ENCODE measurements at places on chromosomes 1 and 21.

DNA sequence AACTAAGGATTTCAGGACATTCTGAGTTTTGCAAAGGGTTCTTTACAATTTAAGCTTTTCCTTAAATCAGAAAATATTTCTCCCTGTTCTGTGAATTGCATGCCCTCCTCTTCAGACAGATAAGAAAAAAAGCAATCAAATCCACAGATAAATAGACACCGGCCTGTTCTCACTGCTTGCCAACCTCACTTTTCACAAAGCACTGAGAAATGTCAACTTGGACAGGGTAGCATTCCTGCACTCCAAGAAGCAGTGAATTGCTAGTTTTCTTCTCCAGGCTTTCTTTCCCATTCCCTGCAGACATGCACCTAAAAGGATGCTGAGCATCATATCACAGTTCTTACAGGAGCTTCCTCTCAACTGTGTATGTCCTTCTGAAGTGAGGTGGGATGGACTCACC is 226.0 kb downstream of the CHRM3 start:
- no peak for DNase-seq

DNA sequence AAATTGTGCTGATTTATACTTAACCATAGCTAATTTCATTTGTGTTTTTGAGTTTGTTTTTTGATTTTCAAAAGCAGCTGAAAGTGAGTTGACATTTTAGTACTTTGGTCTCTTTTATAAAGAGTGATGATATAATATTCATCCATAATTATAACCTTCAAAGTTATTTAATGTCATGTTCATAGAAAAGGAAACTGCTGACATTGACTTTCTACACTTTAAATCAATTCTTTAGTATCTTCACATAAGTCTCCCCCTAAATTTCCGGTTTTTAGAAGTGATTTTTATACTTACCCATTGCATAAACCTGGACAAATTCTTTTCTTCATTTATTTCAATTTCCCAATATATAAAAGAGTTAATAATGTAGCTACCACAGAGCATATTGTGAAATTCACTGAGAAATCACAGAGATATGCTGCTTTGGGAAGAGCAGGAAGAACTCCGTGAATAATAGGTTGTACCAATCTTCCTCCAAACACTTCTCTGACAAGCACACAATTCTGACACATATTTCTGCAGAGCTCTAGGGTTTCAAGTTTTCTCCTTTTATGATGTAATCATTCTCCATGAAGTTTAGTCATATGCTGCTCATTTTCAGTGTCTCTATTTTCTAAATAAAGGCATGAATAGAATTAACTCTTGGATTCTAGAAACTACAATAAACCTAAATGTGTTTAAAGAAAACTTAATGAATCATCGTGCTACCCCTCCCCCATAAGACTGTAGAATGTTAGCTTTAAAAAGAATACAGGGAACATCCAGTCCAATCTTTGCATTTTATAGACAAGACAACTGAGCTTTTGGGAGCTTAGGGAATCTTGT is 25.6 kb upstream of the CDC42BPA start:
- DNase-seq = no peak

- DNase-seq = no peak
Observed at GRCh38 chr1:168638884-168639283, 62.5 kb downstream of the XCL1 start.

GRCh38 chr1:111989531-111990025 is at the start of gene KCND3:
KCND3 (minus strand) TSS chr1:111989668.
- DNase-seq = no peak

DNA sequence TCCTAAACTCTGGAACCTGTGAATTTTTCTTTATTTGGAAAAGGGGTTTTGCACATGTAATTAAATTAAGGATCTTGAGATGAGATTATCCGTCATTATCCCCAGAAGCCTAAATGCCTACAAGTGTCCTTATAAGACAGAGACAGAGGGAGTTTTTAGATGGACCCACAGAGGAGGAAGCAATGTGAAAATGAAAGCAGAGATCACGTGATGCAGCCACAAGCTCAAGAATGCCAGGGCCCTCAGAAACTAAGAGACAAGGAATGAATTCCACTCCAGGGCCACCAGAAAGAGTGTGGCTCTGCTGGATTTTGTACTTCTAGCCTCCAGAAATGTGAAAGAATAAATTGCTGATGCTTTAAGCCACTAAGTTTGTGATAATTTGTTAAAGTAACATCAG is 183.6 kb upstream of the UBE2U start:
- DNase-seq = no peak

DNA sequence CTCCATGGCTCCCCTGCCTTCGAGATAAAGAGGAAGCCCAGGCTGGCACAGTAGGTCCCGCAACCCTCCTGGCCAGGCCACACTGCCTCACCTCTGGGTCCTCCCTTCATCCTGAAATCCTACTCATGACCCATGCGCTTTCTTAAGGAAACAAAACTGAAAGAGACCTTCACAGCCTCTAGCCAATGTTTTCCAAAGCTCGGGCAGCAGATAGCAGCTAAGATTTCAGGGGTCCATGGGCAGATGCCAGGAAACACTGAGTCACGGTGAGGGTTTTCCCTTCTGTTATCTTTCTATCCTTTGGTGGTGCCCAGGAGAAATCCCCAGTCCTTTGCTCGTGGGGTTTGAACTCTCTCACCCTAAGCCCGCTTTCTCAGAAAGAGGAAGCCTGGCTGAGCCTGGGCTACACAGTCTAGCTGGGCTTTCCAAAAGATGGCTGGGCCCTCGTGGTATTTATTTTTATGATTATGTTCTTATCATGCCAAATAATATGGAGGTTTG is 26.6 kb downstream of the TTC39A start:
- no peak for DNase-seq

DNA sequence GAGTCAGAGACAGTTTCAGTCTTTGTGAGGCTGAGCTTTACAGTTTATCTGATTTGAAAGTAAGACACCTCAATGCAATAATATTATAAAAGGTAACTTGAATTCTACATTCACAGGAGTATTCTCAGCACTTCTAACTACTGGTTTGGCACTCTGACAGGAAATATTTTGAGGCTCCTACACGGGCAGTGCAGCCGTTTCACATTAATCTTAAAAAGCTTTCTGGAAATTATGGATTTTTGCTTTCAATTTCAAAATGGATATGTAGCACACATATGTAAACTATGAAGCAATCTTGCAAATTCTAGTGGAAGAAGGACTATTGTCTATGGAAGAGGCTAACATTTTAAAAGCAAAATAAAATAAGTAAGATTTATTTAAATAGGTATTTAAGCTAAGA is 262.9 kb upstream of the SNX7 start:
- DNase-seq = no peak

- DNase-seq = no peak
Observed at GRCh38 chr21:43348801-43349261, 78.1 kb downstream of the SIK1 start.

DNA sequence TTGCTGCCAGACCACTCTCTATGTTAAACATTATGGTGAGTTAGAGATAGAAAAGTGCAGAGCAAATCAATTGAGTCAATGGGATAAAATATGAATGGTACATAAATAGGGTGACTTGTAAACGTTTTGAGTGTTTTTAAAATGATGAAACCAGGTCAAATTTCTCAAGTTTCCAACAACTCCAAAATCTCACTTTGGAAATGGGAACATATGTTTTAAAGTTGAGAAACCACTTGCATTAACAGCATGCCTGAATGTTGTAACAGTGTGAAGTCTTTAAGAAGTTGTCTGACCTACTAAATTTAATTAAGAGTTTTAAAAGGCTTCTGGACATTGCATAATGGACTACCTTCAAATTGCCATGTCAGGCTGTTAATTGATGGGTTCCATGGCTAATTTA is 33.6 kb upstream of the RAVER2 start:
- DNase-seq = no peak

DNA sequence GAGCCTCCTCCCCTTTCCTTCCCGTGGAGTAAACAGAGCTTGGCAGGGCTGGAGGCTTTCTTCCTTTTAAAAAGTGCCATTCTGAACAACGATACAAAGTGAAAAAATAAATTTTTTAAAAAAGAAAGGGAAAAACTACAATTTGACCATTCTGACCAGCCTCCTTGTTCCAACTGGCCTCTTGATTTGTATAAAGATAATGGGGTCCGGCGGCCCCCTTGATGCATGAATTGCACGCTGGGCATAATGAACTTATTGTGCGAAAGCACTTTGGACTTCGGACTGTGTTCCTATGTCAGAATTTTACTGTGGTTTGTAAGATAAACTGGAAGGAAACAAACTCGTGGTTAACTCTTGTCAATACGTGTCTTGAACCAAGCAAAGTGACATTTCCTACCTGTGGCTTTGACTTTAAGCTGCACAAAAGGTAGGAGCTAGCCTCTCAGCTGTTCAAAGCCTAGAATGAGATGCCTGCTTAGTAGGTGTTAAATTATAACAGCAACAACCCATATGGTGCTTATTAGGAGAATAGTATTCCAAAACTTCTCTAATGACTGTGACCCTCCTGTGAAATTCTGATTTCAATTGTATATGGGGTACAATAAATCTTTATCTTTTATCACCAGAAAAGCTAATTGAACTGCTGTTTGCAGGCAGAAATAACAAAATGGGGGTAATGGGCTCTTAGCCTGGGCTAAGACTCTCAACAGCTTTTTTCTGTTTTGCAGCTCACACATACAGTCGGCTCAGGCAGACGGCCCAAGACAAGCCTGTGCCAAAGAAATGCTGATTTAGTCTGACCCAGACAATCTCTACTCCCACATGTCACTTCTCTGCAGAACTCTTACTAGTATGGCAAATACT is 9.3 kb downstream of the IRF2BP2 start:
- peak; percentile 12 for DNase-seq

- DNase-seq = no peak
Observed at GRCh38 chr21:42616941-42617340, 36.5 kb upstream of the PDE9A start.

DNA sequence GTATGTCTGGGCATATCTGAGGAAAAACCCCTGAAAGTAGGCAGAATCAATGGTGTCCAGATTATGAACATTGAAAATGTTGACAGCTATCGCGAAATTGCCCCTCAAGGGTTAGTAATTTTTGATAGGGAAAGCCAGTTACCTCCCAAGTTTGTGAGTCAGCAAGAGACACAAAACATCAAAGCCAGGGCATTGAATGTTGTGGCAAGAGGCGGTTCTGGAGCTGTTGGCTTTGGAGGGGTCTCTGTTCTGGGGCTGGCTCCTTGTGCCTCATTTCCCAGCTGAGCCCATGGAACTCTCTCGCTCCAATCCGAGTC is 10.6 kb upstream of the S100A11 start:
- no peak for DNase-seq

GRCh38 chr1:192831706-192832355 is 23.0 kb downstream of the RGS2 start:
- no peak for DNase-seq

DNA sequence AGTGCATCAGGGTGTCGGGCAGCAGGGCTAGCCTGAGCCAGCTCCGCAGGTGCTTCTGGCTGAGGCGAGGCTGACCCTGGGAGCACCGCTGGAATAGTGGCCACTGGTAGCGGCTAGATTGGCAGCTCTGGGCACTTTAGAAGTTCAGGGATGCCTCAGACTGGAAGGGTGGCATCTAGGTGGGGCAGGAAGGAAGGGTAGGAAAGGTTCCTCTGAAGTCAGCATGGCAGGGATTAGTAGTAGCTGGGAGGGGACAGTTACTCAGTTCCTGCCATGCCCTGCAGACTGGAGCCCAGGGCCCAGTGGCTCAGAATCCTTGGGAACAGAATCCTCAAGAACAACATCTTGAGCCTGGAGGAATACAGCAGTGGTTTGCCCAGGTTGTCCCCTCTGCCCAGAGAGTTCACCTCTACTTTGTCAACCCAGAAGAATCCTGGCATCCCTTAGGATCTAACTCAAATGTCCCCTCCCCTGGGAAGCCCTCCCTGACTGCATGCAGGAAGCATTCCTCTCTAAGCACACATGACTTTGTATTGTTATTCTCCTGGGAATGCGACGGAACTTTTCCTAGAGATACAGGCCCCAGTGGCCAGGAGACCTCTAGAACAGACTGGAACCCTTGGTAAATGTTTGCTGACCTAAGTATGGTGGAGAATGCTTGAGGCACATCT is 39.5 kb upstream of the BCAR3 start:
- no peak for DNase-seq

DNA sequence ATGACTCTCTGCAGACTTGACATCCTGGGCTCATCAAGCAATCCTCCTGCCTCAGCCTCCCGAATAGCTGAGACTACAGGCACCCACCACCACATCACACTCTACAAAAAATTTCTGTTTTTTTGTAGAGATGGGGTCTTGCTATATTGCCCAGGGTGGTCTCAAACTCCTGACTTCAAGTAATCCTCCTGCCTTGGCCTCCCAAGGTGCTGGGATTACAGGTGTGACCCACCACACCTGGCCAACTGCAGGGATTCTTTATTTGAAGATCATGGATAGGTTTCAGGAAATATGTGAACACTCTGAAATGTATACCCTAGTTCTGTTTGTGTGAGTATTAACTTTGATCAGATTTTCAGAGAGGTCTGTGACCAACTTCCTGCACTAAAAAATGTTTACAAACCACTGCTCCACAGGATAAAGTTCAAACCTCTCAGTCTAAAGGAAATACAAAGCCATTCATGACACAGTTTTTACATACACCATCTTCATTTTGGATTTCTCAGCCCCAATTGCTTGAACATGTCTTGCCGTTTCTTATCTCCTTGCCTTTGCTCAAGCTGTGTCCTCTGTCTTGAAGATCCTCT is 252.3 kb upstream of the FGGY start:
- no peak for DNase-seq

GRCh38 chr1:156148216-156148615 is 5.2 kb upstream of the SEMA4A start:
- DNase-seq = no peak

DNA sequence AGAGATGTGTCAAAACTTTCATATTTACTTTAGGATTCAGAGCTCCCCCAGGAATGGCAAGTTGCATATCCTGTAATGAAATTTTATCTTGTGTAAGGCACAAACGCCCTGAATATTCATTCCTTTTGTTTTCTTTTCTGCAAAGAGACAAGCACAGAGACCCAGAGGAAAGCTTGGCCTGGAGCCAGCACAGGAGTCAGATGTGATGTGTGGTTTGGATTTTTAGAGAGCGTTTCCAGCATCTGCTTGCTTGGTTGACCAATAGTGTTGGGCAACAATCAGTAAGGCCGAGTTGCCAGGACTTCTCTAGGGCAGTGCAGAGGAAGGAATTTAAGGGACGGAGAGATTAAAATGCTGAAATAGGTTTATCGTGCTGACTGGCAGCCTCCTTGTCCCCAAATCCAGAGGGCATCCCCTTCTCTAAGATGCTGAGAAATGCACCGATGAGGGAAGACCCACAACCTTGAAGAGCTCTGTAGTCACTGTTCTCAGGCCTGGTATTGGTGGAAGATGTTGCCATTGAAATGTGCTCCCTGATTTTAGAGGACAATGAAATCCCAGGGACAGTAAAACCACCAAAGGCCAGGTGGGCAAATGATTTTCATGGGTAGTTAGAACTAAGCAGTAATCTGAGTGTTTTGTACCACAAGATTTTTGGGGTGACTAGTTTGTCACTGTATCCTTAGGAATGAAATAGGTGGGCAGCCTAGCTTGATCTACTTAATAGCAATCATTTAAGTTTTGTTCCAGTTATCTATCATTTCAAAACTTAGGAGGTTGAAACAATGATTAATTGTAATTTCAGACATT is 37.9 kb upstream of the RHOU start:
- peak; percentile 11 for DNase-seq

DNA sequence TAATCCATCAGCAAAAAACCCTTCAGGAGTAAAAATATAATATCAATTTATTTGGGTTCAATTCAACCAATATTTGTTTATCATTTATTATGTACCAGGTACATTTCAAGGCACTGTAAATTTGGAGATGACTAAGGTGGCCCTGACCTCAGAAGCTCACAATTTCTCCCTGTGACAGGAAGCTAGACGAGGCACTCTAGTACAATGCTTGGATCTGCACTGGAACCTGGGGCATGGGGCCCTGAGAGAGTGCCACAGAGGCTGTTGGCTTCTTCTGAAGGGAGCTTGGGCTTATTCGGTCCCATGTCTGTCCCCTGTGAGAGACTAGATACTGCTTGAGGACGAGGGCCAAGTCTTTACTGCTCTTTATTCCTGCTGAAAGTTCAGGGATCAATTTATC is 31.5 kb downstream of the RHOU start:
- DNase-seq = no peak
